ENCODE measurements at places on chromosomes 7 and 10. TPM values are rescaled to one million over a fixed set of nuclear protein-coding genes. Genes with fewer than 3 reads are reported as not detected.

GRCh38 chr7:139457153-139457946 lies 26.1 kb downstream of the KLRG2 start:
- DNase-seq = peak; percentile 19

DNA sequence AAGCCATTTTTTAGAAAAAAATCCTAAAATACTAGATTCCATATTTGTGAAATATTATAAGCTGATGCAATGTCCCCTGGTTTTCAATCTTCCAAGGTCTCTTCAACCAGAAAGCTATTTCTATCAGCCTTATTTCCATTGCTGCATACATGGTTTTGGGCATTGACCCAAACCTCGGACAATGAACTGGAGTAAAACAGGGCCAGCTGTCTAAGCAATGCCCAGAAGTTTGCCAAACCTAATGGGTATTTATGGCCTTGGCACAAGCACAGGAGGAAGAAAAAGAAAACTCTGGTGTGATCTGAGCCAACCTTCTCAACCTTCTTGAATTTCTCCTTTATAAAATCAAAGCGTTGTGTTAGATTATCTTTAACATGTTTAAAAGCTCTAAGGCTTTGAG lies 402.3 kb downstream of the DNAJB9 start:
- DNase-seq = no peak

GRCh38 chr10:123809632-123810031 lies 82.0 kb downstream of the CPXM2 start:
- no peak for DNase-seq

GRCh38 chr7:26372249-26372648 lies 80.6 kb downstream of the SNX10 start:
- DNase-seq = no peak

DNA sequence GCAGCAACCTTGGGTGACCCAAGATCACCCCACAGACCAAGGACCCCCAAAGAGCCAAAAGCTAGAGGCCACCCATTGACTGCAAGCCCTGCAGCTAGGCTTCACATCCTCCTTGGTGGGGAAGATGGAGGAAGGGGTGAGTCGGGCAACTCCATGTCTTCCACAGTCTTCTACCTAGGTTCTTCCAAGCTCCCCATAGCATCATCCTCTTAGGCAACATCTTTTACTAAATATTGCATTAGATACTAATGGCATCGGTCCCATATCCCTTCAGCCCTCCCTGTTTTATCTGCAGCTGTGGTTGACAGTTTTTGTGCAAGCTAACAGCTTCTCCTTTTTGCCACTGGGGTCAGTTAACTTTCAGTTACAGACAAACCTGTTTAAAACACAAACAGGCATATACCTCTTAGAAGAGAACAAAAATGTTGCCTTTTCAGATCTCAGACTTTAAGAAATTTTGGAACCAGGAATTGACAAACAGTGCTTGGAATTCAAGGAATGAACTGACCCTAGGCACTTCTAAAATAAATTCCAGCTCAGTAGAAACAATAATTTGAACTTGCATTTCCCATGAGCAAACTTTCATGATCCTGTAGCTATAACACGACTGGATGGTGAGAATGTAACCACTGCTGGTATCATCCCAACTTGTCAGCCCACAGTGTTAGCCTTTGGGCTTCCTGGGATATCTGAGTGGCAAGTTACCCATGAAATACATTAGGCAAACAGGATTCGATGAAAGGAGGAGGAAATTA lies 33.9 kb upstream of the MSMB start:
- DNase-seq = no peak

DNA sequence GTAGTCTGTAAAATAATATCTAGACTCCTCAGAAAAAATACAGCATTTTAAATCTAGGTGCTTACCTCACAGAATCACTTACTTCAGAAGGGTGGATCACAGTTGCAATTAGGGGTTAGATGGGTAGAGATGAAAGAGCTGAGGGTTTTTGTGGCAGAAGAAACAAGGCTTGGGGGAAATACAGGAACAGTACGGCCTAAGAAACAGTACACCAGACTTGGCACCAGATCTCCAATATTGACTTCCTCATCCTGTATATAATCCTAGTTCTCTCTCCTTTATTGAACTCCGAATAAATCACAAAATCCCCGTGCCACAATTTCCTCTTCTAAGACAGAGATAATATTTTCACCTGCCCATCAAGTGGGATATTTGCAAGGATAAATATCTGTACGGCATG lies 14.3 kb downstream of the CEP41 start:
- no peak for DNase-seq

EFCAB10 gene
- total RNA-seq = not detected

CYP3A5 gene
- 70.7 TPM for total RNA-seq

AS3MT gene
- 0.35 TPM for total RNA-seq

GRCh38 chr7:36802459-36803135 lies 78.3 kb upstream of the AOAH start:
- no peak for DNase-seq

DNA sequence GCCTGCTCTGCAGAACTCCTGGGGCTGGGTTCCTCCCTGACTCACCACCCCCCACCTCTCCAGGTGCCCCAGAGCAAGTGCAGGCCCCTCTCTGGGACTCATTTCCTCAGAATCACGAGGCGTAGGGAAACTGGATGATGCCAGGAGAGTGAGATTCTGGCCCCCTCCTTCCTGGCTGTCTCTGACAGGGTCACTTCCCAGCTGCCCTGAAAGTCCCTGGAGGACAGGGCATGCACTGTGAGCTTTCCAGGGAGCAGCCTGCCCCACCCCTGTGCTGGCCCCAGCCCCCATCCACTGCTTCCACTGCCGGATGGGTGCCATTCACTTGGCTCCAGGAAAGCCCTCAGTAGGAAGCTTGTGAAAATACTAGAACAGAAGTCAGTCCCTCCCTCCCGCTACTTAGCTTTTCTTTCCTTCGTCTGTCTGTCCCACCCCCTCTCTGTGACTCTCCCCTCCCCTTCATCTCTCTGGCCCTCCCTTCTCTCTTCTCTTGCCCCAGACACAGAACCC lies 10.4 kb downstream of the TACR2 start:
- DNase-seq = no peak

GRCh38 chr10:109919220-109919619 lies 4.1 kb downstream of the XPNPEP1 start:
- DNase-seq = no peak
